ENCODE measurements at places on chromosomes 12 and 14. TPM values are rescaled to one million over a fixed set of nuclear protein-coding genes. Genes with fewer than 3 reads are reported as not detected.

Gene MGST1
- polyA plus RNA-seq: 42.0 TPM

Gene FSCB
- not detected for polyA plus RNA-seq

Gene NEUROD4
- polyA plus RNA-seq: not detected

Gene SOCS4
- polyA plus RNA-seq: 2.5 TPM

Gene FBLN5
- 0.16 TPM for polyA plus RNA-seq

Gene A2M
- polyA plus RNA-seq: 1.2 TPM

Gene RHOJ
- not detected for polyA plus RNA-seq

Gene ACACB
- polyA plus RNA-seq: 0.14 TPM

Gene SLC39A2
- not detected for polyA plus RNA-seq

Gene PTHLH
- not detected for polyA plus RNA-seq

Gene MDGA2
- polyA plus RNA-seq: not detected

GRCh38 chr12:25249931-25250738 is 594 bp downstream of the KRAS start:
- peak; percentile 46 for DNase-seq

- no peak for DNase-seq
Observed at GRCh38 chr12:55651299-55651683, 14.6 kb downstream of the OR10P1 start.

DNA sequence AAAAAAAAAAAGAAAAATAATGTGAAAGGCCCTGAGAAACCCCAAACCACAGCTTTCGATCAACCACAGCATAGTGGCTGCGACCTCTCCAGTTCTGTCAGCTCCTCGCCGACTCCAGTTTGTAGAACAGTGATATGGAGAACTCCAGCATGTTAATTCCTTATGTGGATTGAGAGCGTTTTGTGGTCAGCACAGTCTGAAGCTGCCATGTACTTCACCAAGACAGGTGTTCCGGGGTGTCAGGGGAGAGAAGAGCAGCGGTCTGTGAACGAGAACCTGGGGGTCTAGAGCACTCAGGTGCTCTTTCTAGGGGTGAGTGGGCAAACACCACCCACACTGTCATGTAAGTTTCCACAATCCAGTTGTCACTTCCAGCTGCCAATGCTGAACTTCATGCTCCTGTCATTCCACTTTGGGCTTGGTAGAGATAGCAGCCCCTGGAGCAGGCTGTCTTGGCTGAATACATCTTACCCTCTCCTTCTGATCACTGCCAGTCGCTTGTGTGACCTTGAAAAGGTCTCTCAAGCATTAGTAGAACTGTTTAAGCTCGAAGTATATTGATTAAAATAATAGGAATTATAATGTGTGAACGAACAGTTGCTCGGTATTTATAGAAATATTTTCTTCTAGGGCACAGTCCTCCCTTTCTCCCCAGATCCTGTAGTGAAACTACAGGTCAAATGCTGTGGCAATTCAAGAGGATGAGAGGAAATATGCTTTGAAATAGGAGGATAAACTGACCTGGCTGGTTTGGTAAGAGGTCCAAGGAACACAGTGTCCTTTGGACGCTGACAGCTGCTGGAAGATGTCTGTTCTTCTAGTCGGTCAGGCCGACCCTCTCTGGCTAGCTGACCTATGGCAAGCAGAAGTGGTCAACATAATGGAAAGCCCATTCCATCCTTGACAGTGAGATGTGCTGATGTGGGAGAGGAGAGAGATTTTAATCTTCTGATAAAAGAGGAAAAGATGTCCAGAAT is 15.7 kb upstream of the MAX start:
- DNase-seq: no peak

DNA sequence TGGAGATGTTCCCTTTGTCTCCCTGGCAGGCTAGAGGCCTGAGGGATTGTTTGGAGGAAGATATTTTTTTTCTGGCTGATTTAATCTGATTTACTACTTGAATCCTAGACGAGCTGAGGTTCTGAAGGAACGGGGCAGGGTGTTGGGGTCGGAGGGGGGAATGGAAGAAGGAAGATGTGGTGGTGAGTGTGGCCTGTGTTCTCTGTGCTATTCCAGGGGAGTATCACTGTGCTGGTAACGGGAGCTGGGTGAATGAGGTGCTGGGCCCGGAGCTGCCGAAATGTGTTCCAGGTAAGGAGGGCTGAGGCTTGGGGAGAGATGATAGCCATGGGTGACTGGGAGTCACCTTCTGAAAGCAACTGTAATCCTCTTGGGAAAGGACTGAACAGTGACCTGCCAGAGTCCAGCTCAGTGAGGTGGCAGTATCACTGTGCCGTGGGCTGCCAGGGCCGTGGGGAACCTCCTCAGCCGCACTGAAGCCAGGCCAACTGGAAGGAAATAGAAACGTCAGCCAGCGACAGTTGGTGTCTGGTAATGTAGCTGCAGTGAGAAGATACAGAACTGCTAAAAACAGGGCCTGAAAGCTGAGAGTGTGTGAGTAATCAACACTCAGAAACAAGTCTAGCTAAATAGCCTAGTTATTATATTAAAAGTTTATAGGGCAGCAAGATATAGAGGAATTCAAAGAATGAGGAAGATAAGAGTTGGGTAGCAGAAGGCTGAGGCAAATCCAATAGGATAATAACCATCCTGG is 7.9 kb downstream of the C1S start:
- DNase-seq: no peak

DNA sequence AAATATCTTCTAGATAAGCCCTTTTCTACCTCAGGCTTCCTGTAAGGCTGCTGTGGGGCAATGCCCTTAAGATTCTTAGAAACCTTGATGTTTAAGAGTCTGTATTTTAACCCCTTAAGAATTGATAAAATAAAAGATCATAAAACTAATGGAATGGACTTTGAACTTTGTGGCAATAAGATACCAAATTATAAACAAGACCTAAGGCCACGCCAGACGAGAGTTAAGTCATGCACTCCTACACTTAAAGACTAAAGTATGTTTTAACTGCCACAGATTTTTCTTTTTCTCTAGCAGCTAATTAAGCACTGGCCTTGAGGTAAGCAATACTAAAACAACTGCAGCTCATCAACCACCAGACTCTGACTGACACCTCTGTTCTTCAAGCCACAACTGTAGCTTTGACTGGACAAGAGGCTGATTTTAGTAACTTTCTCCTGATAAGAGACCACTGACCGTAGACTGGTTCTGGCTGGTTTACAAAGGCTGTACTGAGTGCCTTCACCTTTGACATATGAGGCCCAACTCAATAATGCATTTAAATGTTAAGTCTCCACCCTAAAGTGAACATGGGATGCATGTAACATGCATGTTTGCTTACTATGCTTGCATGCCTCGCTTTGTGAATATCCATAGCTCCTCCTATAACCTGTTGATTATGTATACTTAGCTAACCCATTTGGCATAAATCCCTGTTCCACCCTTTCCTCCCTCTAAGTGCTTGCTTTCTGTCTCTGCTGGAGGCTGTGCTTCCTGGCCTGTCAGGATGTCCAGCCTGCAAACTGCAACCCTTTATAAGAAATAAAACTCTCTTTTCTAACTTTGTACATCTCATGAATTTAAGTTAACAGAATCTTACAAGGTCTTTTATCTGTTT is 71.9 kb downstream of the KLHL28 start:
- no peak for DNase-seq

- DNase-seq: no peak
Observed at GRCh38 chr12:79522257-79522988, 168.3 kb downstream of the PAWR start.

DNA sequence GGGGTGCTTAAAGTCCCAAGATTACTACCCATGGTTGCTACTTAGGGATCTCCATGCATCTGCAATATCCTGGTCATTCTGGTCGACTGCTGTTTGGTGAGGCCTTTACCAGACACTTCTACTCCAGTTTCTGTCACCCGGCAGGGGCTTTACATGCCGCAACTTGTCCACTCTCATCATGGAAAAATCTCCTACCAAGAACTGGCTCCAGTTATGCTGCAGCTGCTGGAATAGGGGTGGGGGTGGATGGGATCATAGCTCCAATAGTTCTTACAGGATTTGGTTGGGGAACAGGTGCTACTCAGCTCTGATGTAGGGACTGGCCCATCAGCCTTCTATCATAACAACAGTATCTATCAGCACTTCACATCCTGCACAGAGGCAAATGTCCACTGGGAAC is 51.6 kb downstream of the SPTB start:
- DNase-seq: no peak

DNA sequence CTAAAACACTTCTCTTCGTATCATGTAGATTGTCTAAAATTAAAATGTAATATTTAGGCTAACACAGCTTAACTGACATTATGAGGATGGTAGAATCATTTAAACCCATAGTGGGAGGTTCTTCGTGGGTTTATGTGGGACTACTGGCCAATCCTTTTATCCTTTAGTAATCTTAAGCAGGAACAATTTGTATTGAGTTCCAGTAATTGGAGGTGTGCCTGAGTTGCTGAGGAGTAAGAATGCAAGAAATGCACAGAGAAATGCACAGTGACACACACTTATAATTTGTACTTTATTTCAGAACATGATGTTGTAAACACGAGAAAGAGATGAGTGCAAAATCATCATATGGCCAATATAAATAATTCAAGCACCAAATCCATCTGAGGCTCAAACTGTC is 22.3 kb downstream of the OTOGL start:
- DNase-seq: no peak

DNA sequence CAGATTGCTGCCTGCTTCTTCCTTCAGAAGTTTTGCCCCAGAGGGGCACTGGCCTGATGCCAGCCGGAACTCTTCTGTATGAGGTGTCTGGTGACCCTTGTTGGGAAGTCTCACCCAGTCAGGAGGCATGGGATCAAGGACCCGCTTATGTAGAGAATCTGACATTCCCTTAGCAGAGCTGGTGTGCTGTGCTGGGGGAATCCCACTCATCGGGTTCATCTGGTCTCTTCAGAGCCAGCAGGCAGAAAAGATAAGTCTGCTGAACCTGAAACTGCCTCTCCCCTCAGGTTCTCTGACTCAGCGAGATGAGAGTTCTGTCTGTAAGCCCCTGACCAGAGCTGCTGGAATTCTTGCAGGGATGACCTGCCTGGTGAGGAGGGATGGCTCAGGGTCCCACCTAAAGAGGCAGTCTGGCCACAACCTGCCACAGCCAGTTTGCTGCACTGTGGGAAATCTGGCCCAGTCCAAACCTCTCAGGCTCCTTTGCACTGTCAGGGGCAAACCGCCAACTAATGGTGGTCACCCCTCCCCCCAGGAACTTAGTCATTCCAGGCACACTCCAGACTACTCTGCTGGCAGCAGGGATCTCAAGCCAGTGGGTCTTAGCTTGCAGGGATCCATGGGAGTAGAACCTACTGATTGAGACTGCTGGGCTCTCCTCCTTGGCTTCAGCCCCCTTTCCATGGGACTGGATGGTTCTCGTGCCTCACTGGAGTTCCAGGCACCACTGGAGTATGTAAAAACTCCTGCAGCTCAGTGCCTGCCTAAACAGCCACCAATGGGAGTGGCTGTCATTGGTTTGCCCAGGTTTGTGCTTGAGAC is 4.1 kb downstream of the CLEC2D start:
- DNase-seq: no peak

- peak; percentile 74 for DNase-seq
Observed at GRCh38 chr12:89349814-89350213, 2.5 kb downstream of the DUSP6 start.

DNA sequence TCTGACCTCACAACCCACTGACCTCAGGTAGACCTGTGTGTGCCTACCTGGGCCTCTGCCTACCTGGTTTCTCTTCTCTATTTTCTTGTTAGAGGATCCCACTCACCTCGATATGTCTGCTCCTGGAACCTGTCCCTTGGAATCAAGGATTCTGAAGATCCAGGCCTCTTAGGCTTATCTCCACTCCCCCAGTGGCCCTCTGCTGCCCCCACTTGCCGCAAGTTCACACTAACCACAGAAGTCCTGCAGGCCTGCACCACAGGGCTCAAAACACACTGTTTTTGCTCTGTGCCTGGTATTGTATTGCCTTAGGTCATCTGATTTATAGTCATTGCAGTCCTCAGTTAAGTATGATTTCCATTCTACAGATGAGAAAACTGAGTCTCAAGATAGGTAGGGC is 15.3 kb upstream of the NRXN3 start:
- no peak for DNase-seq

DNA sequence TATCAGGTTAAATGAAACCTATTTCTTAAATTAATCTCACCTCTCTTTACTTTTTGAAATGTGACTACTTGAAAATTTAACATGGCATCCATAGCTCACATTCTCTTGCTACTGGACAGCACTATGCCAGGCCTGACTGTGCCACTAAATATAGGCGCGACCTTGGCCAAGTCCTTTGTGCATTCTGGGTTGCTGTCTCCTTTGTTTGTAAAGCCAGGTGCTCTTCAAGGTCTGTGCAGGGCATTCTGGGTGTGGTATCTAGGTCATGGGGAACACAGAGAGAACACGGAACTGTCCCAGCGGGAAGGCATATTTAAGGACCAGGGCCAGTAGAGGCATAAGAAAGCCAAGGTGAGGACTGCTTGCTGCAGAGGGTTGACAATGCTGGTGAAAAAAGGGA is 121.2 kb downstream of the ZNF664 start:
- no peak for DNase-seq

GRCh38 chr12:109731806-109732205 is 18.2 kb downstream of the FAM222A start:
- no peak for DNase-seq

DNA sequence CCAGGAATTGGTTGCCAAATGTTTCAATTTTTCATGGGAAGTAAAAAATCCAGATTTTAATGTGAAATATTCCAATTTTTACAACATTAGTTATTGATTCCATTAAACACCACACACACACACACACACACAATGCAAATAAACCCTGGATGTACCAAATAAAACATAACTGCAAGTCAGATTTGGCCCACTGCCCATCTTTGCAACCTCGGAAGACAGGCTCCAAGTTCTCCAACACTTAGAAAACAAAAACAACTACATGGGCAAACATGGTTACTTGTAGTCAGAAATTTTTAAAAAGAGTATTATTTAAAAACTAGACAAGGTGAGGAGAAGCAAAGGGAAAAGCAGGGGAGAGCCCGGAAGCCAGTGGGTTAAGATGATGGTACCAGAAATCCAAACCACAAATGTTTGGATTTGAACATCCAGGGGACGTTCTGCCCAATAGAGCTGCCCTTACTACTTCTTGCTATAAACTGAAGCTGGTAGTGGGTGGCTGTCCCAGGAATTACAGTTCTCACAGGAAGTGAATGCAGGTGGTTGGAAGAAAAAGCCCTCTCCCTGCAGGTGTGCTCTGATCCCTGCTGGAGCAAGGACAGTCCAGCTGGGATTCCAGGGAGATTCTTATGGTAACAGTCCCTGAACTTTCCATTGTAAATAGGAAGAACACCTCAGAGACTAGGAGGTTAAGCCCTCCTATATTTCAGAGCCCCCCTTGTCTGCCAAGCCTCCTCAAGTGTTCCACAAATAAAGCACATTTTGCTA is 111.7 kb downstream of the SLC25A21 start:
- no peak for DNase-seq

GRCh38 chr12:122891661-122892525 is 4.0 kb downstream of the VPS37B start:
- no peak for DNase-seq

DNA sequence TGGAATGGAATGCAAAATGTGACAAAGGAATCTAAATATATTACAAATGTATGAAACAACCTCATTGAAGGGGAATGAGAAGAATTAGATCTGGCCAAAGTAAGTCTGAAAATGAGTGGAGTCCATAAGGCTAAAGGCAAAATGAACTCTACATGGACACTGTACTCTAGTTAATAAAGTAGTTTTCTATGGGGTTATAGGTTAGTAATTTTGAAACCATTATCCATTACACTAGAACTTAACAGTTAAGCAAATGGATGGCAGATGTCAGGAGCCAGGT is 222.1 kb downstream of the NUAK1 start:
- DNase-seq: no peak

GRCh38 chr12:10361084-10361483 is 28.8 kb downstream of the KLRK1 start:
- no peak for DNase-seq
